ENCODE measurements at places on chromosomes 5 and 9.

DNA sequence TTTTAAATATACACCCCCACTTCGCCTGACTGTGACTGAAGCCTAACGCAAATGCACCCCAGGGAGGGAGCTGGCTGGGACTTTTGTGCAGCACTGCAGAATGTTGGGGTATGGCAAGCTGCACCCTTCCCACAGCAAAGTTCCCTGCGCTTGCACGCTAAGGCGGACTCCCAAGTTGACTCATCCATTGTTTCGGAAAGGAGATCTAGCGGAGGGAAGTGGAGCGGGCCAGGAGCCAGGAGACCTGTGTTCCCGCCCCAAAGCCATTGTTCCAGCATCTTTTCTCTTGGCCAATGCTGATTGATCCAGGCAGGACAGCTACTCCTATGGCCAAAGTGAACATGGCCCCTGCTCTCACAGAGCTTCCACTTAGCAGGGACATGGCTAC, 202.9 kb downstream of the AOPEP start:
- DNase-seq, result no peak

DNA sequence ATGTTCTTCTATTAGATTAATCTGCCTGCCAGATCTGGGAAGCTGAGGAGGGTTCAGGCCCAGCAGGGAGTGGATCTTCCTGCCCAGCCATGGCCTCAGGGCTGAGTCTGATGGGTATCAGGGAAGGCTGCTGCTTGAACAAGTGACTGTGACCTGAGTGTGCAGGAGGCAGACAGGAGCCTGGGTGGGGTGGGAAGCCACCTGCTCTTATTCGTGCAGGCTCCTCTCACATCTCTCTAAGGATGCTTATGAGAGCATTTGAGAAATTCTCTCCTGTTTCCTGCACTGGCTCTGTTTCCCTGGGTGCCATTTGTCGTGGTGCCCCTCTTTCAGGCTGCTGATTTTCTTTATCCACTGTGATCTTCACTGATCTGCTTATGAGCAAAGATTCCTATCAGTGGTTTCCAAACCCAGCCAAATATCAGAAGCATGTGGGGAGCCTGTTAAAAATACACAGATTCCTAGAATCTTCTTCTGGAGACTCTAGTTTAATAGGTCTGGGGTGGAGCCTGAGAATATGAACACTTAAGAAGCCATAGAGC, 2.1 kb downstream of the RGS3 start:
- DNase-seq, result no peak

GRCh38 chr9:129145841-129146292, 32.2 kb downstream of the IER5L start:
- no peak for DNase-seq

GRCh38 chr9:27125030-27125429, 16.0 kb downstream of the TEK start:
- no peak for DNase-seq

GRCh38 chr5:157469073-157469472, 9.1 kb downstream of the NIPAL4 start:
- DNase-seq, result no peak

GRCh38 chr5:135238622-135239452, 160.2 kb downstream of the MACROH2A1 start:
- no peak for DNase-seq

- peak; percentile 75 for DNase-seq
Measured at GRCh38 chr5:55176176-55176818, 3.3 kb upstream of the CDC20B start.

DNA sequence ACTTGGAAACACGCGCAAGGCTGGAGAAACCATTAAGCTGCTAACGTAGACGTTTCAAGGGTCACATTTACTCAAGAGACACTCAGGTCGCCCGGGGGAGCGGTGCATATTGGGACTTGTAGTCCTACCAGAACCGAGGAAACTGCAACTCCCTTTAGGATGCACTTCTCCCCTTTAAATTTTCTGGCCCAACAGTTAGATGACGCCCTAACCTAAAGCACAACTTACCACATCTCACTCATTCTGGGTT, 384 bp upstream of the DMXL1 start:
- no peak for DNase-seq

GRCh38 chr5:2756211-2757152, 5.0 kb upstream of the IRX2 start:
- DNase-seq, result peak; percentile 58

DNA sequence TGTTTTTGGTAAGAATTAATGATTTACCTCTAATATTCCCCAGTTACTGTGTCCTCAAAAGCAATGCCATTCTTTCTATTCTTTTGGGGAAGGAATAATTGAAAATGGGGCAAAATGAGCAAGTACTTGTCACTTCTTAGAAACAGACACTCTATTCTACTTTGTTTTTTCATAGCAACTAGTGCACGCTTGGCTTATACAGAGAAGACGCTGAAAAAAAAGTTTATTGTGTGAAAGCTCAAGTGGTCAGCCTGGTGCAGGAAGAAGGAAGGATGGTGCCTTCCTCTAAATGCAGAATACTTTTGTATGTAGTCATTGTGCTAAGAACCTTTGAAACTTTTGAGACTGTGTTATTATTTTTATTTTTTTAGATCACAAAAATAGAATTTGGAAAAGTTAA, 29.6 kb downstream of the ANKDD1B start:
- DNase-seq, result no peak

DNA sequence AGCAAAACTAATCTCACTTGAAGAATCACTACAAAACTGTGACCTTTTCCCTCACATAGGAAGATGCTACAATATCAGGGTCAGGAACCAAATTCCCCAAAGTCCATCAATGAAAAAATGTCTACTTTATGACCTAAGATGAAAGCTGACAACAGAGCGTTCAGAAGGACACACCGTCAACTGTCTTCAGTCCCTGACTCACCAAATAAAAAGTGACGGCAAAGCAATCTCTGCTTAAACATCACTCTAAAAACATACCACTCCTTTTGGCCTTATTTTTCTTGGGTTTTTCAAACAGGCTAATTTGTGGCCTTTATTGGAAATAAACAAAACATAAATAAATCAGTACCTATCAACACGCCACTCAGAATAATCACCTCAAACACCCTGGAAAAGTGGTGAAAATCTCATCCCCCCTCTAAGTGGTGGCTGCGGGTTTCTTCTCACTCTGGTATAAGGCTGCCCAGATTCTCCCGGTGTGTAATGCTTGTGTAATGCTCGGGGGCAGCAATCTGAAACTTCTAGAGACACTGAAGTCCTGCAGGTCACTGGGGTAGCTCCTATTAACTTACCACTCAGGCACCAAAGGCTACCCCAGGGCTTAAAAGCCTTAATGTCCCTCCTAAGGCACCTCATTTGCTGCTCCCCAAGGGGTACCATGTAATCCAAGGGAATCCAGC, 29.5 kb downstream of the SEMA4D start:
- DNase-seq, result no peak

- DNase-seq, result no peak
Measured at GRCh38 chr5:178356431-178356872, 123.8 kb upstream of the PHYKPL start.

Data from NCI-H460 (cell line).